ENCODE measurements at places on chromosomes 12 and 14.

DNA sequence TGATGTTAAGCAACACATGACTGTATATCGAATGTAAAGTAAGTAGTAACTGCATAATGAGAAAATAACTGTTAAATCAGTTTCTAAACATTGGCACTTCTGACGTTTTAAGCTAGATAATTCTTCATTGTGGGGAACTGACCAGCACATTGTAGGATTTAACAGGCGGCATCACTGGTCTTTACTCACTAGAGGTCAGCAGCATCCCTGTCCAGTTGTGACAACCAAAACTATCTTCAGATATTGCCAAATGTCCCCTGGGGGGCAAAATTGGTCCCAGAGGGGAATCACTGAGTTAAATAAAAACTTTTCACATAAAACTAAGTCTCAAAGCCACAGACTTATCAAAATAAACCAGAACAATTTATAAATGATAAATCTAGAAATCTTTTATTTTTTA lies 65.3 kb downstream of the BLTP3B start:
- DNase-seq: no peak

GRCh38 chr12:127238107-127238506 lies 1028.9 kb upstream of the TMEM132C start:
- no peak for DNase-seq

- no peak for DNase-seq
Measured at GRCh38 chr12:132211816-132212215, 67.6 kb downstream of the NOC4L start.

GRCh38 chr14:51784466-51784865 lies 75.9 kb upstream of the GNG2 start:
- DNase-seq: no peak

GRCh38 chr12:53481939-53482586 lies 17.2 kb downstream of the MAP3K12 start:
- no peak for DNase-seq

Data from HFF-Myc (cell line).